ENCODE measurements at places on chromosomes 11 and 22.
A peak's percentile ranks its signal among the peaks of the same experiment; 100 is the strongest.

DNA sequence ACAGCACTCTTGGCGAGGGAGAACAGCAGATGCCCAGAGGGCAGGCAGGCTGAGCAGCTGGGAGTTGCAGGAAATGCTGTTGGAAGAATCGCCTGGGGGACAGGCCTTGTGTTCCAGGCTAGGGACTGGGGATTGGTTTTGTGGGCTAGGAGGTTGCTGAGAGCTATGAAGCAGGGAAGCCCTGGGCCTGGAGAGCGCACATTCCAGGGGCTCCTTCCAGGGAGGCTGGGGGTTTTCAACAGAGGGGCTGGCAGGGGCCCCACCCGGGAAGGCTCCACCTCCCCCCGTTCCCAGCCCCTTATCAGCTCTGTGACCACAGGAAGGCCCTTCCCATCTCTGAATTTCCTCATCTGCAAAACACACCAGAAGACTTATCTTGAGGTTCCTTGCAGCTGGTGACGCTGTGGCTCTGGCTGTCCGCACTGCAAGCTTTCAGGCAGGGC is 21.7 kb downstream of the WNT11 start:
- no peak overlapping the region for H3K4me3 ChIP-seq
- no peaks in the 10 kb centered on the region for H3K36me3 ChIP-seq
- H3K27ac ChIP-seq, result no peak overlapping the region
- H3K27me3 ChIP-seq, result no peaks in the 10 kb centered on the region
- H3K4me1 ChIP-seq, result peaks cover 12% of the 10 kb centered on the region
- DNase-seq, result no peak

DNA sequence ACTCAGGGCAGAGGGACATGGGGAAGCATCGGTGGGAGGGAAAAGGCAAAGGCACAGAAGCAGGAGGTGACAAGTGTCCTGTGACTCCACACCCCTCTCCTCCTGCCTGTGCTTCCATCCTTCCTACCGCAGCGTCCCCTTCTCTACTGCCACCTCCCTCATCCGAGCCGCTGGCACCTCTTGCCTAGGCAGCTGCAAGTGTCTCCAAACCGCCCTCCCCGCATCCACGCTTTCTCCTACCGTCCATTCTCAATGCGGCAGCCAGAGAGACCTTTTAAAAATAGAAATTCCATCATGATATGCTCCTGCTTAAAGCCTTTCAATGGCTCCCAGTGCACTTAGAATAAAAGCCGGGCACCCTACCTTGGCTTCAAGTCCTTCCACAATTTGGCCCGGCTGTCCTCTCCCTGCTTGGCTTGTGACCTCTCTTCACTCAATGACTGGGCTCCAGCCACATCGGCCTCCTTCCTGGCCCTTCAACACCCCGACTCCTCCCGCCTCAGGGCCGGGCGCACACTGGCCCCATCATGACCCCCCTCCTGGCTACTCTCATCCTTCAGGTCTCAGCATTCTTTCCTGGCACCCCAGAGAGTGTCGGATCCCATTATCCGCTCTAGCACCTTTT is 16.5 kb downstream of the LRRC10B start:
- H3K4me1 ChIP-seq, result peaks cover 3% of the 10 kb centered on the region
- no peaks in the 10 kb centered on the region for H3K36me3 ChIP-seq
- peaks cover 21% of the 10 kb centered on the region for H3K27me3 ChIP-seq

- no peak for DNase-seq
- H3K27me3 ChIP-seq, result no peaks in the 10 kb centered on the region
- H3K36me3 ChIP-seq, result no peaks in the 10 kb centered on the region
- H3K4me3 ChIP-seq, result no peak overlapping the region
- no peak overlapping the region for H3K27ac ChIP-seq
These were observed 4.1 kb upstream of the SIK2 start for GRCh38 chr11:111598148-111598547.

DNA sequence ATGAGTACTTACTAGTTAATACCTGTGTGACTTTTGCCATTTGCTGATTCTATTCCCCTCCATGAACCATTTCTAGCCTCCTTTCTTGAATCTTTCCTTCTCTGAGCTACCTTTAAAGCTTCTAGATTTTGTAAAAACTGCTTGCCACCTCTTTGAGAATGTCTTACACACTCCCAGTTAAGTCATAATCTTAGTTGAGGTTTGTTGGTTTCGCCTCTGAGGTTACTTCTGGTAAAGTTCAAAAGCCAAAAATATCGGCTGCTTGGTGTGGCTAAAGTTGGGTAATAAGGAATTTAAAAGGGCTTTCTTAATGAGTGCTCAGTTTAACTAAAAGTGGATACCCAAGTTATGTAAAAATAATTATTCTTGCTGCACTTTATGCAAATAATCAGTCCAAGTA is 10.4 kb upstream of the GLYAT start:
- H3K36me3 ChIP-seq, result no peaks in the 10 kb centered on the region
- DNase-seq, result no peak
- H3K4me3 ChIP-seq, result no peak overlapping the region
- H3K27ac ChIP-seq, result no peak overlapping the region
- H3K27me3 ChIP-seq, result no peaks in the 10 kb centered on the region

DNA sequence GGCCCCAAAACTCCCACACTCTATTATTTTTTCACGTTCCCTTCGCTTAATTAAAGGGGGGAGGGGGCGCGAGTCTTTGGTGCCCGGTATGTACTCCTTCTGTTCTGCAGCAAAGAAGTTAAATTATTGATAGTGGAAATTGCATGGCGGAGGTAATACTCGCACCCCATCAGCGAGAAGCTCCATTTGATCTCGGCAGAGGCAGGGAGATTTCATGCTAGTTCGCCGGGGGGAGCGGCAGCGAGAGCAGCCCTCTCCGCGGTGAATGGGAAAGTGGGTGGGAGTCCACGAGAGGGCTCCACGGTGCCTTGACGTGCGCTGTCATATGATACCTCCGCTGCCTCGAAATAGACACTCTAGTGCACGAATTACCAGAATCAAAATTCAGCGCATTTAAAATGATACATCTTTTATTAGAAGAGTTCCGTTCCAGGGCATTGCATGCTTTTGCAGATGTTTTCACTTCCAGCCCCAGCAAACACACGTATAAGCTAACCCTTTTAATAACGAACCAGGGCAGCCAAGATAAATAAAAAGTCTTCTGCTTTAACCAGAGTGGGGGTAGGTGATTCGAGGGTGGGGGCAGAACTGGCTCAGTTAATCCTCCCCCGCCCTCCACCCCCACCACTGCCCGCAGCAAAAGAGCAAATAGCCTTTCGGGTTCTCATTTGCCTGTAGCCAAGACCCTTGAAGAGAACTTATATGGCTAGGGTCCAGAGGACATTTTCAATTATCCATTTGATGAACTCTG is 1.3 kb upstream of the BDNF start:
- DNase-seq, result no peak
- peaks cover 61% of the 10 kb centered on the region for H3K27me3 ChIP-seq
- H3K4me1 ChIP-seq, result peaks cover 31% of the 10 kb centered on the region
- peak overlapping the region; percentile 63 for H3K4me3 ChIP-seq
- no peaks in the 10 kb centered on the region for H3K36me3 ChIP-seq

GRCh38 chr22:36160499-36160942 is at the start of gene APOL3:
Gene APOL3, minus strand, starts transcription at chr22:36160755. Its CDS starts 11,700 bp downstream, at chr22:36149055.
- peak within 1 kb of the TSS; percentile 79 for H3K27ac ChIP-seq
- no peaks in the 10 kb centered on the region for H3K27me3 ChIP-seq
- H3K4me3 ChIP-seq, result peak within 1 kb of the TSS; percentile 50
- no peaks in the 10 kb centered on the region for H3K36me3 ChIP-seq

DNA sequence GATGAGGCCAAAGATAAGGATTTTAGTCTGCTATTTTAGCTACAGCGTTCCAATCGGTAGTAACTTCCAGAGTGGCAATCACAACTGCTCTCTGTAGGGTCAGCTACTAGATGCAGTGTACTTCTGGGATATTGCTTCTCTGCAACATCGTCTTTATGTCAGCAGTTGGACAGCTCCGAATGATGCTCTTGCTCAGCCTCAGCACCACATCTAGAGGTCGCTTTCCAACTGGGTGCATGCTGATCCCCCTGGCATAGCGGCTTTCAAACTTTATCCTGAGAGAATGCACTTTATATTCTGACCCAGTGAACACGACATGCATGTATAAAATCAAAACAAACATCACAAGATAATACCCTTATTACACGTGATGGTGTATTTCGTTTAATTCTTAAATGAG is 219.6 kb downstream of the C11orf87 start:
- H3K4me3 ChIP-seq, result no peak overlapping the region
- no peak overlapping the region for H3K27ac ChIP-seq
- H3K27me3 ChIP-seq, result no peaks in the 10 kb centered on the region
- H3K36me3 ChIP-seq, result no peaks in the 10 kb centered on the region
- no peak for DNase-seq

- DNase-seq, result peak; percentile 73
- H3K4me1 ChIP-seq, result no peaks in the 10 kb centered on the region
- H3K27me3 ChIP-seq, result peaks cover 62% of the 10 kb centered on the region
- no peak overlapping the region for H3K4me3 ChIP-seq
- H3K36me3 ChIP-seq, result no peaks in the 10 kb centered on the region
- no peak overlapping the region for H3K27ac ChIP-seq
These were observed 455.6 kb downstream of the BRD1 start for GRCh38 chr22:49372111-49372529.

DNA sequence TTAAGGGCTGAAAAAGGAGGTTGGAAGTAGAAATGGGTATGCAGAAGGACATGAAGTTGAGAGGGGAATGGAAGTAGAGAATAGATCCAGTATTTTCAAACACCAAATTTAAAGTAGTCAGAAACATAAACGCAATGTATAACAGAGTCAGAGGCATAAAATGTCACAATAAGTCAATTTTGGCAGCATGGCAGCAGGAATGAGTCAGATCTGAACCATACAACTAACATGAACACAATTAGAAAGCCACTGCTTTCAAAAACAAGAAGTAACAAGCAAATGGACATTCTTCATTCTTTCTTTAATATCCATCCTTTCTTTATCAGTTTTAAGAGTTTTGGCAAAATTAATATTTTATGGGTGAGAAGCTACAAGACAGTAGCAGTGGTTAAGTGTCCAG is 2.5 kb downstream of the CHORDC1 start:
- H3K27ac ChIP-seq, result no peak overlapping the region
- no peaks in the 10 kb centered on the region for H3K36me3 ChIP-seq
- no peaks in the 10 kb centered on the region for H3K27me3 ChIP-seq
- no peak for DNase-seq
- H3K4me3 ChIP-seq, result no peak overlapping the region
- peaks cover 26% of the 10 kb centered on the region for H3K4me1 ChIP-seq

GRCh38 chr11:134944986-134945385 is 532.9 kb upstream of the B3GAT1 start:
- H3K4me1 ChIP-seq, result no peaks in the 10 kb centered on the region
- no peak for DNase-seq
- H3K4me3 ChIP-seq, result no peak overlapping the region
- H3K27ac ChIP-seq, result no peak overlapping the region
- H3K36me3 ChIP-seq, result no peaks in the 10 kb centered on the region
- H3K27me3 ChIP-seq, result no peaks in the 10 kb centered on the region

- DNase-seq, result no peak
- H3K4me1 ChIP-seq, result peaks cover 5% of the 10 kb centered on the region
- no peak overlapping the region for H3K4me3 ChIP-seq
- H3K36me3 ChIP-seq, result peaks cover 16% of the 10 kb centered on the region
- no peak overlapping the region for H3K27ac ChIP-seq
These were observed 21.0 kb upstream of the SCARF2 start for GRCh38 chr22:20458530-20459151.

GRCh38 chr11:111922803-111923202 is 4.1 kb downstream of the C11orf52 start:
- peak overlapping the region; percentile 90 for H3K27ac ChIP-seq
- no peaks in the 10 kb centered on the region for H3K27me3 ChIP-seq
- peaks cover 49% of the 10 kb centered on the region for H3K4me1 ChIP-seq
- no peak overlapping the region for H3K4me3 ChIP-seq

GRCh38 chr22:34080433-34080832 is 160.2 kb upstream of the LARGE1 start:
- no peaks in the 10 kb centered on the region for H3K27me3 ChIP-seq
- H3K27ac ChIP-seq, result no peak overlapping the region
- H3K36me3 ChIP-seq, result no peaks in the 10 kb centered on the region
- DNase-seq, result no peak
- no peak overlapping the region for H3K4me3 ChIP-seq
- H3K4me1 ChIP-seq, result no peaks in the 10 kb centered on the region

DNA sequence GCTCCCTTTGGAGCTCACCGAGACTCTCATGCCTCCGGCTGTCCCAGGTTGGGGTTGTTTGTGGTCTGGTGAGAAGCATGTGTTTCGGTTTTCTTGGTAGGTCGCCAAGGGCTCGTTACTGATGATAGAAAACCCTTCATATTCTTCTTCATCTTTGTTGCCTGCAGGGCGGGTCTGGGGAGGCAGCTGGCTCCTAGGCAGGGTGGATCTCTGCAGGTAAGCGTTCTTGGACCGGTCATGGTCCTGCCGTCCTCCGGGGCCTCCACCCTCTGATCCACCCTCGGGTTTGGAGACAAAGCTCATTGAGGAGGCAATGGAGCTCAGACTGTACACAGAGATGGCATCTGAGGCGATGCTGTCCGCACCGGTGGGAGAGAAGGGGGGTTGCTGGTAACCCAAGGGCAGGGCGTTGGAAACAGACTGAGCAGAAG is 64.3 kb upstream of the PITPNB start:
- no peaks in the 10 kb centered on the region for H3K4me1 ChIP-seq
- H3K4me3 ChIP-seq, result no peak overlapping the region
- H3K36me3 ChIP-seq, result peaks cover 50% of the 10 kb centered on the region
- H3K27ac ChIP-seq, result no peak overlapping the region
- no peak for DNase-seq

- no peak for DNase-seq
- H3K27me3 ChIP-seq, result no peaks in the 10 kb centered on the region
These were observed 39.1 kb upstream of the POU2AF2 start for GRCh38 chr11:111206472-111206871.

- peaks cover 13% of the 10 kb centered on the region for H3K4me1 ChIP-seq
- no peaks in the 10 kb centered on the region for H3K27me3 ChIP-seq
- H3K36me3 ChIP-seq, result no peaks in the 10 kb centered on the region
- no peak for DNase-seq
These were observed 3.2 kb upstream of the PPP6R3 start for GRCh38 chr11:68457216-68457897.

- DNase-seq, result peak; percentile 52
- peaks cover 93% of the 10 kb centered on the region for H3K4me1 ChIP-seq
- no peaks in the 10 kb centered on the region for H3K27me3 ChIP-seq
- peak overlapping the region; percentile 79 for H3K4me3 ChIP-seq
- peak overlapping the region; percentile 98 for H3K27ac ChIP-seq
These were observed 66.0 kb upstream of the PPARA start for GRCh38 chr22:46084376-46084775.

GRCh38 chr11:12777208-12777874 is 103.1 kb downstream of the TEAD1 start:
- H3K4me1 ChIP-seq, result peaks cover 6% of the 10 kb centered on the region
- no peaks in the 10 kb centered on the region for H3K36me3 ChIP-seq
- DNase-seq, result no peak
- H3K4me3 ChIP-seq, result no peak overlapping the region
- no peak overlapping the region for H3K27ac ChIP-seq

DNA sequence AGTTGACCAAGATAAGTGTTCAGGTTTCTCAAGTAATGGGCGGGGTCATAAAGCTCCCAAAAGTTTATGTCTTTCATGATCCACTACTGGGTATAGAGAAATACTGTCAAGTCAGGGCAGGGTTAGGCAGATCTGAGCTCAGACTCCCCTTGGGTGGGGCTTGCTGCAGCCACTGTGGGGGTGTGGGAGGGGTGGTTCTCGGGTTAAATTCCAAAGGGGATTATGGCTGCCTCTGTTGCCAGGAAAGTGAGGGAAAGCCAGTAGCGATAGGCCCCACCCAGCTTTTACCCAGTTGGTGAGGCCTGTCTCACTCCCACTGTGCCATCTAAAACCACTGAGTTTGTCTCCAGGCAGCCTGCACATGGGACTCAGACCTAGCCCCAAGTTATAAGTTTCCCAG is 37.8 kb downstream of the DLG2 start:
- DNase-seq, result no peak
- no peaks in the 10 kb centered on the region for H3K27me3 ChIP-seq
- H3K4me1 ChIP-seq, result no peaks in the 10 kb centered on the region
- H3K27ac ChIP-seq, result no peak overlapping the region
- no peaks in the 10 kb centered on the region for H3K36me3 ChIP-seq
- H3K4me3 ChIP-seq, result no peak overlapping the region
